ENCODE measurements at places on chromosomes 11 and 22.

DNA sequence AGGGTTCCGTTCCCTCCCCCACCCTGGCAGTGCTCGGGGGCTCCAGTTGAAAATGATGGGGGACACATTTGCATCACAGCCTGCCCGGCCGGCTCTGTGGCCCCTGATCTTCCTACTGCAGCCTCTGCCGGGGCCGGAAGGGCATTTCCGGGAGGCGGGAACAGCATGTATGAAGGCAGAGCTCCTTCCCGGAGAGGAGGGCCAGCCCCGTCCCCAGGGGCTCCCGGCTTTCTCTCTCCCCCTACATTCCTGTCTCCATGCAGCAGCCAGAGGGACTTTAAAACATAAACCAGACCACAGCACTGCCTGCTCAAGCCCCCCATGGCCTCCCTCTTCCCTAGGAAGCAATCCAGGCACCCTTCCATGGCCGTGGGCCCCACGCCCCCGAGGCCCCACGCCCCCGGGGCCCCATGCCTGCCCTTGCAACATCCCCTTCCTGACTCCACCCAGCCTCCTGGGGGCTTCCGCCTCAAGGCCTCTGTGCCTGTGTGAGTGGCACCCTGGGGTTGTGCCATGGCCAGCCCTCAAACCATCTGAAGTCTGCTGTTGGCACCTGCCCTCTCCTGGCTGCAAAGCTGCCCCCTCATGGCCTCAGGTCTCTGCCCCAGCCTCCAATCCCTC lies 73.1 kb downstream of the CDKN1C start:
- DNase-seq, result no peak

- DNase-seq, result no peak
Observed at GRCh38 chr11:78057462-78058055, 6.1 kb upstream of the THRSP start.

- DNase-seq, result no peak
Observed at GRCh38 chr11:27462543-27462942, 10.0 kb downstream of the LGR4 start.

DNA sequence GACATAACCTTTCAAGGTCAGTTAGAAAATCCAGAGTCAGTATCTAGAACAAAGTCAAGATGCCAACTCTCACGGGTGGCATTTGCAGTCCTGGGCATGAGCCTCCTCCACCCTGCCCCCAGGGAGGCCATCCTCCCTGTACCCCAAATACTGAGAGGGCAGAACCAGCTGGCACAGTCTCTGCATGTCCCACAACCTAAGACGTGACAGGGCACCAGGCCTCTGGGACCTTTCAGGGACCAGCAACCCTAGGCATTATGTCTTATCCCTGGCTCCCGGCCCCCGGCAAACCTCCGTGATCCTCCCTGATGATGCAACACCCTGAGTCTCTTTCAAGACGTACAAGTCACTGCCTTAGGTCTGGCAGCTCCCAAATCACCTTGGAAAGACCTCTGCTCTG lies 2.0 kb downstream of the MB start:
- no peak for DNase-seq

DNA sequence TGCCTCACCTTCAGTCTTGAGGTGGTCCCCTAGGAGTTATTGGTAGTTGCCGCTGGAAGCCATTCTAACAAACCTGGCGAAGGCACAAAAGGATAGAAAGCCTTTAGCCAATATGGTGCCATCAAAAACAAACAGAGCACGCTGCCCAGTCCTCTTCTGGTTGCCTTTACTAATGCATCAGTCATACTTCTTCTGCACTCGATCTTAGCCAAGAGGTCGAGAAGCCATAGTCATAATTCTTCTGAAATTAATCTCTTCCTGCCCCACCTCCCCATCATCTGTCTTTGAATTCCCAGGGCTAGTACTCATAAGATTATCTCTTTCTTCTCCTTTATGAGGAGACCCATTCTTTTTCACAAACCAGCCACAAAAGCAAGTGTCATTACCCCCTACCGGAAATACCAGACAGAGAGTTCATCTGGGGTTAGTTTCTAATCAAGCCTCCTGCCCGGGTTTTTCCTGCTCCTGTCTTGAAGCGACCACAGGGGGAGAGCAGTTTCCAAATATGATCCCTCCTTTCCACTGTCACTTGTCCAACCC lies 21.4 kb upstream of the EHF start:
- DNase-seq, result no peak

DNA sequence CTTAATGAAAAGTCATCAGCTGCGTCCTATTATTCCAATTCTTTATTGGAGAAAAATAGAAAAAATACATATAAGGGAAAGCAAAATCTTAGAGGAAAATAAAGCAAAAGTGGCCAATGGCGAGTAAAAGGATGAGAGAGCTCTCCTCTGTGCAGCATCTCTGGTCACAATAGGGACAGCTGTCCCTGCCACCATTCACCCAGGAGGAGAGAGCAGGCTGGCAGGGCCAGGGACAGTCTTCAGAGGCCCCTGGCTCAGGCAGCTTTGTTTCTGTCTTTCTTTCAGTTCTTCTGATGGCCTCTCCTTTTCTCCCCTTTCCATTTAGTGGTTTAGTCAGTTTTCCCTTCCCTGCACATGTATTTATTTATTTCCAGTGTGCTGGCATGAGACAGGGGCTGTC lies 941.3 kb downstream of the NTM start:
- no peak for DNase-seq

DNA sequence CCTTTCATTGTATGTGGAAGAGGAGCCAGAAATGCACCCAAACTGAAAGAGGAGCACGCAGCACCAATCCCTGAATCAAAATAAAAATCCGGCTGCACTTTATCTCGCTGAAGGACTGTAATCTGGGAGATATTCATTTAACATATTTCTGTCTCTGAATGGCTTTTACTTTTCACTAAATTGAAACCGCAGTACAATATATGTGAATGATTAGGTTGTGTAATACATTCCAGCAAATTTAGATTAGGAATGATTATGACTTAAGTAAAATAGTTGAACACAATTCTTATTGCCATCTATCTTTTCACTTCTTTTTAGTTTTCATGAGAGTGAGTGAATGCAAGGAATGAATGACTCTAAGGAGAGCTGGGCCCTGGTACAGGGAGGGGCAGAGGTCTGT lies 232.1 kb downstream of the ST3GAL4 start:
- no peak for DNase-seq

DNA sequence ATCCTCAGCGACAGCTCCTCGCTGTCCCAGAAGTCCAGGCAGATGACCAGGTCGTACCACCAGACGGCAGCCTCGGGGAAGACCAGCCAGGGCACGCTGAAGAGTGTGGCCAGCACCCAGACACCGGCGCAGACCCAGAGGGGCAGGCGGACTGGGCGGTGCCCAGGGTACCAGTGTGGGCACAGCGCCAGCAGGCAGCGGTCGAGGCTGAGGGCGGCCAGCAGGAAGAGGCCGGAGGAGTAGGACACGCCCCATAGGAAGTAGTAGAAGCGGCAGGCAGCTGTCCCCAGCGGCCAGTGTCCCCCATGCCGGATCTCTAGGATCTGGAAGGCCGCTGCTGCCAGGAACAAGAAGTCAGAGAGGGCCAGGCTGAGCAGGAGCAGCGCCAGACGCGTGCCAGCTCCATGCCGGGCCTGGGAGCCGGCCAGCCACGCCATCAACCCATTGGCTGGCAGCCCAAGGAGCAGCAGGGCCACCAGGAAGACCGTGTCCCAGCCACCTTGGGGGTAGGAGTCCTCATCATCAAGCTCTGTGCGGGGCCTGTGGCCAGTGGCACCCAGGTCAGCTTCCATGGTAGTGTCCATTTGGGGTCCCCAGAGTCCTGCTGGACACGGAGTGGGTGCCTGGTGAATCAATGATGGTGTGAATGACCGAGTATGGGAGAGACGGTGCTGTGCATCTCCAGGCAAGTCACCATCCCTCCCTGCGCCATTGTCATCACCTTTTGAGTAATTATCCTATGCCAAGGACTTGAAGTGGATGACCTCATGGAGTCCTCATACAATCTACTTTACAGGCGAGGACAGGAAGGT lies at the start of gene GPR152:
Gene GPR152 (minus strand): TSS at position 589 of the 812 bp plus-strand sequence. CDS start 5 bp downstream, at position 584.
- DNase-seq, result no peak

DNA sequence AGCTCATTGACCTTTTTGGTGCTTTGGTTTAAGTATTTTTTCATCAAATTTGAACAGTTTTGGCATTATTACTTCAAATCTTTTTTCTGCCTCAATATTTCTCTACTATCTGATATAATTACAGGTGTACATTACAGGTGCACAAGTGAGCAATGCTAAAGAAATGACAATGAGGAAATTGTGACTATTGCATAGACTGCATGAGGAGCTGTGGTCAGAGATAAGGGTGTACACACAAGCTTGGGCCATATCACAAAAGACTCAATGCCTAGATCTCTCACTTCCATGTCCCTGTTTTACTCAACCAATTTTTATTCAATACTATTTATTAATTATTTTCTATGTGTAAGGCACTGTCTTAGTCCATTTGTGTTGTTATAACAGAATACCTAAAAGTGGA lies 251.0 kb upstream of the UBASH3B start:
- DNase-seq, result no peak

DNA sequence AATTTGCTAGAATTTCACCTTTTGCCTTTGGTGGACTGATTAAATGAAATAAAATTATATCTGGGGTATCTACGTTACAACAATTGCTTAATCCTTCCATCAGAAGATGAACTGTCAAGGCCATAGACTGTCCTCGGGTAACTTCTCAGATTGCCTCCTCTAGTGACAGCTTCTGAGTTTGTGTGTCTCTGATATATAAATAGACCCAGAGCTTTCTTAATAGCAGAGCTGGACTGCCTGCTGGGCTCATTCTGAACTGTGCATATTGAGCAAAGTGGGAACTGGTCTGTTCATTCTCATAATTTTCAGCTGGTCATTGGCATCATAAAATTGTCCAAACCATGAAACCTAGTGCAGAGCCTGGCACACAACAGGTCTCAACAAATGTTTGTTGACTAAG lies 99.1 kb upstream of the GRAMD1B start:
- no peak for DNase-seq

DNA sequence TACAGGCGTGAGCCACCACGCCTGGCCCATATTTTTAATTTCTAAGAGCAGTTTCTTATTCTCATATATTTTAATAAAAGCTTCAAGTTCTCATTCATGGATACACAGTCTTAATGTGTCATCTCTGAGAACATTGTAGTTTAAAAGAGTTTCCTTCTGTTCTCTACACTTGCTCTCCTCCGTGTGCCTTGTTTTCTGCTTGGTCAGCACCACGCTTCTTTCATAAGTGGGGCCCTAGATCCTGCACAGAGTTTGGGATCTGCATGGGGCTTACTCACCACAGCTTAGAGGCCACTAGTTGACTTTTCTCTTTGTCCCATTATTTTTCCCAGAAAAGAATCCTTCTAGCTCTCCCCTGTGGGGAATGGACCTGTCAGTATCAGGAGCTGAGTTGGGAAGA lies 58.8 kb downstream of the PPP6R2 start:
- no peak for DNase-seq

DNA sequence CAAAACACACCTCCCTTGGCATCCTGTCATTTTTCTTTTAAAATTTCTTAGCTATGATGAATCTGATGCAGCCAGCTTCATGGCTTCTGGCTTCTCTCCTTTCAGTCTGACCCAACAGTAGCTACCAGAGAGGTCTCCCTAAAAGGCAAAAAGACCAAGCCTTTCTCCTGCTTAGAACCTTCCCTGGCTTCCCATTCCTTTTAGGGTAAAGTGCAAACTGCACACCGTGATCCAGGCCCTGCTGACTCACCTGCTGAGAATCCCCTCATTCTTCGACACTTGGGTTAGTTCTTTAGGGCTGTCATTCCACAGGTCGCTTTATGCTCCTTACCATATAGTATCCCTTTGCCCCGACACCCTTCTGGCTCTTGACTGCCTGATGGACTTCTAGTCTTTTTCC lies 362.4 kb downstream of the MIAT start:
- no peak for DNase-seq

GRCh38 chr11:41458641-41459040 lies 811 bp downstream of the LRRC4C start:
- DNase-seq, result no peak

GRCh38 chr11:74319139-74319816 lies 7.8 kb upstream of the P4HA3 start:
- no peak for DNase-seq

DNA sequence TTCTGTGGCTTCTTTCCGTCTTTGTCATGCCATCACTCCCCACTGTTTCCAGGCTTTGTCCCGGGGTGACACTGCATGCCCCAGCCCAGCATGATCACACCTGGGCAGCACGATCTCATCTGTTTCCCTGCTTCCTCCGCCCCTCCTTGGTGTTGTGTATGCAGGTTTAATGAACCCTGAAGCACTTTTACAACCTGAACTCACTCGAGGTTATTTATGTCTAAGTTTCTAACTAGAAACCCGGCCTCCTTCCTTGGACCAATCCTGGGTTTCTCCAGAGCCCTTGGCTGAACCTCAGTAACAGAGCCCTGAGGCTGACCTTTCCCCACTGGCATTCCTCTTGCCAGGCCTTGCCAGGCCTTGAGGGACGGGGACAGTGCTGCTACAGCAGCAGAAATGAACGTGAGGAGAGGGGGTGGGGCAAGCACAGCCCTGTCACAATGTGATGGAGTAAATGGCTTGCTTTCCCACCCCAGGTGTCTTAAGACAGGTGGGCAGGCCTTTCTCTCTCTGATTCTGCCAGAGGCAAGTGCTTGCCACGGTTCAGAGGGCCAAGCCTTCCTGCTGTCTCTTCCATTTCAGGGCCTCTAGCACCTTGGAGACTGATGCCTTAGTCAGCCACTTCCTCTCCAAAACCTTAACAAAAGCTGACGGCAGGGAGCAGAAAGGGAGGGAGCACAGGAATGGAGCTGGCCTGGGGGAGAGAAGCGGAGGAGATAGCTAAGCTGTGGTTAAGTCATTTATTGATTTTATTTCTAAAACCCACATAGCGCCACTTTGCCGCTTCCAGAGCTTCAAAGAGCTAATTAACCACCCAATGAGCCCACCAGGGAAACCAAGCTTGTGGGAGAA lies 3.1 kb upstream of the PYGM start:
- no peak for DNase-seq

GRCh38 chr22:27151407-27151806 lies 494.0 kb downstream of the MIAT start:
- no peak for DNase-seq

- DNase-seq, result peak; percentile 19
Observed at GRCh38 chr11:3836903-3837302, 3.9 kb downstream of the RHOG start.

GRCh38 chr11:3345736-3346135 lies 33.2 kb downstream of the ZNF195 start:
- DNase-seq, result no peak

- DNase-seq, result no peak
Observed at GRCh38 chr11:120723751-120724150, 212.2 kb downstream of the GRIK4 start.
